ENCODE measurements at places on chromosomes 7 and 10.

GRCh38 chr7:22601812-22602565, 102.0 kb upstream of the STEAP1B start:
- no peak for DNase-seq

DNA sequence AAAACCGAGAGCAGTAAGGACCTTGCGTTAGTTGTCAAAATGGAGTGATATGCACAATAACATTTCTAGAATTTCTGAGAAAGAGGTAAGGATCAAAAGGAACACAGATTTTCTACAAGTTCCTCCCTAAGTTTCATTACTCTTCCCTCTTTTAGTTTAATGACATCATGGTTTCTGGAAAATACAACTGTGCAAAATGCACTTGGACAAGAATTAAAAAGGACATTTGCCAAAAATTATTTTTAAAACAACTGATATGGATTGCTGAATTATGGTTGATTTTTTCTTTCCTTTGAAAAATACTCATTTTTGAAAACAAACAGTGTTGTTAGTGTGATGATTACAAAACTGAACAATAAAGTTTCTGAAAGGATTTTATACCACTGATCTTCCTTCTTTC, 52.1 kb downstream of the SRI start:
- DNase-seq = no peak

DNA sequence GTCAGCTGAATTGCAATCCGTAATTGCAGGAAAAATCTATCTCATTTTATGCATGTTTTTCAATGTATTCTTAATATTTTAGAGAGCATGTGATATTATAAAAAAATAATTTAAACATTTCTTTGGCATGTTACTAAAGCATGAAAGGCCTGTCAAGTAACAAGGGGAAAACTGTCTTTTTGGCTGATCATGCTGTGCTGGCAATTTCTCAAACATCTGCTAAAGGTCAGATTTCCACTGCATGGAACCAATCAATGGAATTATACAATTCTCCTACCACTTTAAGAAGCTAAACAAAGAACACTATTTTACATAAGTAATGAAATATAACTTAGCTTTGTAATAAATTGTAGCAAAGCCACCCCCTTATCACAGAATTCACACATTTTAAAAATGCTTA, 49.4 kb downstream of the JMJD1C start:
- no peak for DNase-seq

DNA sequence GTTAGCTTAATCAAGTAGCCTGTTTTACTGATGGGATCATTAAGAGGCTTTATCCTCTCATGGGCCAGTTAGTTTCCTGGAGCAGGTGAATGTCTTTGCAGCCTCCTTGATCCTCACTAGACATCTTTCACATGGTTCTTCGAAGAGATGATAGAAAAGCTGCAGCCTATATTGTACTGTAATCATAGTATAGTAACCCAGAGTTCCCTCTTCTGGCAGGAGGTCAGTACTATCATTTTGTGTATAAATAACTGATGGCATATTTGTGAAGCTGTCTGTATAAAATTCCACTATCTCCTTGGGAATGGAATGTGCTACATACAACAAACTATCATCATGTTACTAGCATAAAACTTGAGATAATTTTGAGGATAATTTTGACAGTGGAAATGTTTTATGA, 123.8 kb upstream of the PRPS1L1 start:
- DNase-seq = no peak

GRCh38 chr7:36946401-36946739, 222.1 kb upstream of the AOAH start:
- DNase-seq = no peak

- no peak for DNase-seq
These were observed 103.3 kb upstream of the CHST15 start for GRCh38 chr10:124196659-124197058.

DNA sequence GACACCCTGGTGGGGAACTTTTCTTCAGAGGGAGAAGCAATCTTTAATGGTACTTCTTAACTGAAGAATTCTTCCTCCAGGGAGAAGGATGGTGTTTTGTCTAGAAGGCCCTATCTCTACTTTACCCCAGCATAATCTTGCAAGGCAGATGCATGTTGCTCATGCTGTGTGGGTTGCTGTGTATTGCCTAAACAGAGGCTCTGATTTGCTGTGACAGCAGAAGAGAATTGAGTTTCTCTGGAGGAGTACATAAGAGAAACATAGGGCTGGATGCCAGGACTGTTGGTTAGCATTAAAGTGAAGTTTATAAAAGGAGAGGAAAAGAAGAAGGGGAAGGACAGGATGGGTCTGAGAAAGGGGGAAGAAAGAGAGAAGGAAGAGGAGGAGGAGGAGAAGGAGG, 248.1 kb upstream of the HPS1 start:
- no peak for DNase-seq

DNA sequence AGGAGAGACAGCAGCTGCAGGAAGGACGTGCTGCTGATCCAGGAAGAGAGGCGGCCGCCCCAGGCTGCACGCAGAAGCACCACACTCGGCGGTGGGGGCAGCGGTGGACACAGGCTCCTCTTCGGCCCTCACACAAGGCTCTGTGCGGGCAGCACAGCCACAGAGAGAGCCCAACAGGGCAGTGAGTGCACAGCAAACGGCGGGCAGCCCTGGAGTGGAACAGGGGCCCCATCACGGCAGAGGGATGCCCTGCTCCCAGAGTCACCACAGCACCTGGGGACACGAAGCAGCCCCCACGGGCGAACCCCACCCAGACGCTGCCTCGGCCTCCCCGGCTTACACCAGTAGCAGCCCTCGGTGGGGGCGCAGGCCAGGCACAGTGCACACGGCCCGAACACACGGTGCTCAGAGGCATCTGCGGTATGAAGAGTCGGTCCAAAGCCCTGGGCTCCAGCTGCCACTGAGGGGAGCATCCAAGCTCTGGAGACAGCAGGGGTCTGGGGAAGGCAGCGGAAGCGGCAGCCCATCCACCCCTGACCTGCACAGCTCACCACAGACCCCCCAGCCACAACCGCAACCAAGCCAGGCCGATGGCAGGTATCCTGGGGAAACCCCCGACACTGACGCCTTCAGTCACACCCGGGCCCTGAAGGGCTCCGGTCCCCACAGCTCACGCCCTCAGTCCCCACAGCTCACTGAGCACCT, 16.8 kb downstream of the NUDT1 start:
- DNase-seq = no peak

GRCh38 chr7:67692425-67692824, 695.8 kb downstream of the TYW1 start:
- DNase-seq = no peak

DNA sequence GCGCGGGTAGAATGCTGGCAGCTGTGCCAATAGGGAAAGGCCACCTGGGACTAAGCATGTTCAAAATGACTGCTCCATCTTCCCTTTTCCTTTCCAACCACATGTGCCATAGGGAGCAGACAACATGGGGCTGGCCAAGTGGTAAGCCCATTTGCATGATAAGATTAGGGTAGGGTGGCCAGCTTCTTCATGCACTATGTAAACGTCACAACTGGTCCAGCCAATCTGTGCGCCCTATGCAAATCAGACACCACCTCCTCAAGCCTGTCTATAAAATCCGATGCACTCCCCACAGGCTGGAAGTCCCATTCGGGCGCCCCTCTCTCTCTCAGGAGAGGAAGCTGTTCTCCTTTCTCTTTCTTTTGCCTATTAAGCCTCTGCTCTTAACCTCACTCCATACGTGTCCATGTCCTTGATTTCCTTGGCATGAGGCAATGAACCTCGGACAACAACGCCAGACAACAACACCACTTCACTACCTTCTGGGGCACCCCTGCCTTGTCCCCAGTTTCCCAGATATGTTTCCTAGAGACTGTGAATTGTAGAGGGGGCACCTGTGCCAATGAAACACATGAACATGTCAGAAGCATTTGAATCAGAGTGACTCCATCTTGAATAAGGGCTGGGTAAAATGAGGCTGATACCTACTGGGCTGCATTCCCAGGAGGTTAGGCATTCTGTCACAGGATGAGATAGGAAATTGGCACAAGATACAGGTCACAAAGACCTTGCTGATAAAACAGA, 19.1 kb upstream of the EXOC6 start:
- DNase-seq = no peak

DNA sequence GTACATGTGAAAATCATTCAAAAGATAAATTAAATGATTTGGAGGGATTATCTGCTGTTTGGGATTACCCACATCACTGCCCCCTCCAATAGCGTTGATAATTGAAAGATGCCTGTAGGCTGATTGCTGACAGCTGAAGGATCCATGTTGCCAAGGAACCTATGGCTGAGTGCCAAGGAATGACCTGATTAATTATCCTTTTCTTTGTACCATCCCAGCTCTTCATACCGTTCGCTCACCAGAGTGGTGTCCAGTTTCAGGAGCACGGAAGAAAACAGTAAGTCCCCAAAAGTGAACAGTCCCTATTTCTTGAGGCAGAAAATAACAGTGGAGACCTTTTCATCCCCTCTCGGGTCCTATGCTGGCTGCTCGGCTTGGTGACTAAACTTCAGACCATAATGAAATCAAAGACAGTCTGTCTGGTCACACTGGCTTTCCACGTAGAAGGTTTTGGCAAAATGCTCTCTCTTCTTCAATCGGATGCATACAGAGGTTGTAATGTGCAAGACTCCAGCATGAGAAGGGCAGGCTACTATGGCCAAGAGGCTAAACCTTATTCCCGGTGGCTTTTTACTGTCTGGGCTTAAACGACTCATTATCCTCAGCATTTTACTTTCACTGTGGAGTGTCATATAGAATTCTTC, 108.8 kb downstream of the SPAG6 start:
- no peak for DNase-seq

GRCh38 chr7:93039786-93040185, 78.0 kb downstream of the SAMD9 start:
- DNase-seq = no peak

DNA sequence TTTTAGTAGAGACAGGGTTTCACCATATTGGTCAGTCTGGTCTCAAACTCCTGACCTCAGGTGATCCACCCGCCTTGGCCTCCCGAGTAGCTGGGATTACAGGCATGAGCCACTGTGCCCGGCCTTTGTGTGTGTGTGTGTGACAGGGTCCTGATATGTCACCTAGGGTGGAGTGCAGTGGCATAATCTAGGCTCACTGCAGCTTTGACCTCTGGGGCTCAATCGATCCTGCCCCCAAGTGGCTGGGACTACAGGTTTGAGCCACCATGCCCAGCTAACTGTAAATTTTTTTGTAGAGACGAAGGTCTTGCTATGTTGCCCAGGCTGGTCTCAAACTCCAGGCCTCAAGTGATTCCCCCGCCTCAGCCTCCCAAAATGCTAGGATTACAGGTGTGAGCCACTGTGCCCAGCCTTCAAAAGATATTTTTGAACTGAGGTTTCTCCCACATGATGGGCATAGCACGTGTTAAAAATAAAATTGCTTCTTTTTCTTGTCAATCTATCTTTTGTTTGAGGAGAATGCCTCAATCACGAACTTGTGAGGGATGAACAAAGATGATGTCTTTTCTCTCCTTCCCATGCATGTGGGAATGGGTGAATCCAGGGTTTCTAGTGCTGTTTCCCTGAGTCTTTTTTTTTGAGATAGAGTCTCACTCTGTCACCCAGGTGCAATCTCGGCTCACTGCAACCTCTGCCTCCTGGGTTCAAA, 30.8 kb upstream of the PSAP start:
- DNase-seq = no peak

- DNase-seq = no peak
These were observed 355.1 kb downstream of the AUTS2 start for GRCh38 chr7:69953136-69954067.

GRCh38 chr10:69486922-69487730, 35.9 kb downstream of the TSPAN15 start:
- no peak for DNase-seq

DNA sequence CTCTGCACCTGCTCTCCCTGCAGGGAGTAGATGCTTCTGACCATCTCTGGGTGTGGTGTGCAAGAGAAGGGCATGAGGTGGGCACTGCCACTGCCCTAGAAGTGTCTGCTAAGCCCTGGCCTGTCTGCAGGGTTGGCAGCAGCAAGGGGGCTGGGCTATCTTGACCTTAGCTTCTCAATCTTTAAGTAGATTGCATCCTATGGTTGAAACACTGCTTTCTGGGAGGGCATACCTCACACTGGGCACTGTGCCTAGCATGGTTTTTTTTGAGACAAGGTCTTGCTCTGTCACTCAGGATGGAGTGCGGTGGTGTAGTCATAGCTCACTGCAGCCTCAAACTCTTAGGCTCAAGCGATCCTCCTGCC, 54.9 kb downstream of the CLIP2 start:
- DNase-seq = no peak

GRCh38 chr10:118106426-118106825, 59.7 kb upstream of the RAB11FIP2 start:
- no peak for DNase-seq

- DNase-seq = no peak
These were observed 68.3 kb upstream of the SMNDC1 start for GRCh38 chr10:110373059-110373458.

- no peak for DNase-seq
These were observed 83.2 kb downstream of the FOXL3 start for GRCh38 chr7:372932-373791.

- DNase-seq = no peak
These were observed 49.7 kb downstream of the CDK14 start for GRCh38 chr7:90645784-90646183.

- no peak for DNase-seq
These were observed 228.5 kb downstream of the CDK14 start for GRCh38 chr7:90824386-90825307.

DNA sequence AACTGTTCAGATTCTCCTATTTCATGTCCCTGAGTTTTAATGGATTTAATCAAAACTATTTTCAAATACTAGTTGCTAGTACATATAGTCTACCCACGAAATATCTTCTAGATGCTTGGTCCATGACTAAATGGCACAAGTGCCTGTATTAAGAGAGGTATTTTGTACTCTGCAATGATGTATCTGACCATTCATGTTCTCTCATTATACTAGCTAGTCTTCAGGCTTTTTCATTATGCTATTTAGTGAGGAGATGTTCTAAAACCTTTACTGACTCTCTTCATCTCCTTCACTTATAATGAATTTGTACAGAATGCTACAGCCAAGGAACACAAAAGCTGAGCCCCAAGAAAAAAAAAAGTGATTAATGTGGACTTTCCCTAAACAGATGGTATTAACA, 222.5 kb downstream of the AHR start:
- DNase-seq = no peak

GRCh38 chr10:133237241-133237587, 441 bp upstream of the VENTX start:
- no peak for DNase-seq

DNA sequence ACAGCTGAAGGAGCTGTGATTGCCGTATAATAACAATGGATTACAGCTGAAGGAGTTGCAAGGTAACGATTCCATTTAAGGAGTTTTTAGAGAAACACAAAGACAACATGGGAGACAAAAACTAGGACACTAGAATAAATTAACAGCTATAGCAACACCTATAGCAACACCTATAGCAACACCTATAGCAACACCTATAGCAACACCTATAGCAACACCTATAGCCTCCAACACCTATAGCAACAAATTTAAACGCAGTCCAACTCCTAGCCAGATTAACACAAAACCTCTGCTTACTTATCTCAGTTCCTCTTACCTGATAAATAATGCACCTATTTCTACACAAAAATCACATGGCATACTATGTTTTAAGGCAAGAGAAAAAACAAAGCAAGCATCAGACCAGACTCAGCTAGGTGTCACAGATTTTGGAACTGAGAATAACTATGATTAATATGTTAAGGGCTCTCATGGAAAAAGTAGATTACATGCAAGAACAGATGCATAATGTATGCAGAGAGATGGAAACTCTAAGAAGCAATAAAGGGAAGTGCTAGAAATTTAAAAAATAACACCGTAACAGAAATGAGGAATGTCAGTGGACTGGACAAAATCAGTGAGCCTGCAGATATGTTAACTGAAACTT, 55.7 kb upstream of the SRPK2 start:
- no peak for DNase-seq
